K562 (cell line): ENCODE measurements at places on chromosomes 7 and 10.

DNA sequence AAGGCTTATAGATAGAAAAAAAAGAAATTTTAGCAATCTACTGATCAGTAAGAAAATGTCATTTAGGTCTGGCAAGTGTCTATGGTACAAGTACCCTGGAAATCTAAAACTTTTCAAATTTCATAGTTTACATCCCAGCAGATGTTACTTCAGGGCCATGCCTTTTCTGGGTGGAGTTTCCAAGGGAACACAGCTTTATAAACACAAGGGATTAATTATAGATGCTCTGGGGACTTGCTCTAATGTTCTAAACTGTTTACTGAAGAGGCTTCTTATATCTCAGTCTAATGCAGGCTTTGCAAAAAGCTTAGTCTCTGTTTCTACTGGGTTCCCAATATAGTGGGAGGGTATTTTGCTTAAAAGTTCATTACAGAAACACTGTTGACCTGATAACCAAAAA is 3.1 kb downstream of the CD36 start:
- no peak for DNase-seq

DNA sequence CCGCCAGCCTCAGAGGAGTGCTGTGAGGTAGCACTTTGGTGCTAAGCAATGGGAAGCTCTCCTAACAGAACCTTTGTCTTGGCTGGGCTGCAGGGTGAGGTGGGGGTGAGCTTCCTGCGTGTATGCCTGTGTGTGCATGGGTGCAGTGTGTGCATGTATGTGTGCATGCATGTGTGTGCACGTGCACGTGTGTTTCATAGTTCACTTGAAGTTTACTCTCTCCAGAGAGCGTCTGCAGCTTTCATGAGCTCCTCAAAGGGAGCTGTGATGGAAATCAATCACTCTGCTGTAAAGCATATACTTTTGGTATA is 4.9 kb upstream of the ZNF467 start:
- no peak for DNase-seq

GRCh38 chr7:73880755-73881328 is 19.9 kb downstream of the TMEM270 start:
- no peak for DNase-seq

GRCh38 chr7:47150497-47151260 is 431.2 kb downstream of the TNS3 start:
- no peak for DNase-seq

- DNase-seq: no peak
Measured at GRCh38 chr7:116706668-116707126, 34.7 kb downstream of the MET start.

DNA sequence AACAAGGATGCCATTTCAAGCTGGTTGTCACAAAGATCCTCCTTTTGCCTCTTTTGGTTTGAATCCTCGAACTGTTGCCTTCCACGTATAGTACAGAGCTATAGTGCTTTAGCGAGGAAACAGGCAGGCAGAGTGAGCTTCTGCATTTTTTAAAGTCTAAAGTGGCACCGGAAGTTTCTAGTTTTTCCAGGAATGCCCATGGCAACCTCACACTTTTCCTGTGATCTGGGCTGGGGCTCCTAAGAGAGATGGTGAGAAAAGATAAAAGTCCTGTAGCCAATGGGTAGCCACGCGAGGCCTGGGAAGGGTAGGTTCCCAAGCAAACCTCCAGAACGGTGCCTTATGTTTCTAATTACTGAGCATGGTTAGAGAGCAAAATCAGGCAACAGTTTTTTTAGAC is 76.7 kb downstream of the CALD1 start:
- no peak for DNase-seq

- DNase-seq: no peak
Measured at GRCh38 chr10:74502963-74503608, 323.3 kb upstream of the KAT6B start.

GRCh38 chr10:31253237-31253636 is 65.8 kb upstream of the ZEB1 start:
- no peak for DNase-seq

DNA sequence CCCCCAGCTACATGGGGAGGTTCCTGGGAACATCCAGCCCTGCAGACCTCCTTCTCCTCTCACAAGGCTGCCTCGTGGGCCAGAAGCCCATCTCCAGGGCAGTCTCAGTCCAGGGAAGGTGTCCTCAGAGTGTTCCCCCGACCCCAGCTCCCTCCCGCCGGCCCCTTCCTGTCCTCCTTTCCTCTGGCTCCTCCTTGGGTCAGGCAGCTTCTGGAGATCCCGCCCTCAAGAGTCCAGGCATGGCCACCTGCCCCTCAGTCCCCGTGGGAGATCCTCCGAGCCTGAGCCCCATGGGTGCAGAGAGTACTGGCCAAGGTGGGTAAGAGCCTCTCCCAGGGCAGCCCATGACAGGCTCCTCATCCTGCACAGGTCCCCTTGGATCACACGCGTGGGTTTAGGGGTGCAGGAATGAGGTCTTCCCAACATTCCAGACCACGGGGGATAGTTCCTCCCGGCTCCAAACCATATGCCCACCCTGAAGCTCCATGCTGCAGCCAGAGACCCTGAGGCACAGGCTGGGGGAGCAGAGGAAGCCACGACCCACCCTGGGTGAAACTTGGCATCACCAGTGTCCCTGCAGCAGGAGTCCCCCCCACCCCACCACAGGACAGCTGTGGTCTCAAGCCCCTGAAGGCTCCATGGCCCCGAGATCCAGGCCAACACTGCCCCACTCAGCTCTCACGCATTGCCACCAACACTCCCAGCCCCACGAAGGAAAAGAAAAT is 65.5 kb downstream of the OAT start:
- DNase-seq: no peak
